GM12864 (cell line): ENCODE measurements at places on chromosomes 16 and 17.

DNA sequence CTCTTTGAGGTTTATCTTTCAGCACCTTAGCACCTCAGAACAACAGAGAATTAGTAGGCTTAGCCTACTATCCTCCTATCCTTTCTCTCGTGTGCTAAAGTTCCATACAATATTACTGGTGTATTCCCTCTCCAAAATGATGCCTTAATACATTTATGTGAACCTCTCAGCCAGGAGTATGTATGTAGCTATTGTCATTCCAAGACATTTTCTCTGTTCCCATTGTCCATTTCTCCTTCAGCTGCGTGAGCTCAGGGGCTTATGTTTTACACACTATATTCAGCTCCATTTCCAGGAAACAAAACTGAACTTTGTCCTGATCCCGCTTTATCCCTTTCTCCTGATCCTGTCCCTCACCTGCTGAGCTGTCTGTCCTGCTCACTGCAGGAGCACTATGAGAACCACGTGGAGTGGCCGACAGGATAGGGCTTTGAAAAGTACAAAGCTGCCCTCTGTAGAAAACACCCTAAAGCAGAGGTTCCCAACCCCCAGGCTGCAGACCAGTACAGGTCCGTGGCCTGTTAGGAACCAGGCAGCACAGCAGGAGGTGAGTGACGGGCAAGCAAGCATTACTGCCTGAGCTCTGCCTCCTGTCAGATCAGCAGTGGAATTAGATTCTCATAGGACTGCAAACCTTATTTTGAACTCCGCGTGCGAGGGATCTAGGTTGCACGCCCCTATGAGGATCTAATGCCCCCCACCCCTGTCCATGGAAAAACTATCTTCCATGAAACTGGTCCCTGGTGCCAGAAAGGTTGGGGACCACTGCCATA is 55.7 kb downstream of the CENPV start:
- DNase-seq: no peak

GRCh38 chr17:60135951-60136666 is 13.7 kb upstream of the CA4 start:
- DNase-seq: no peak

DNA sequence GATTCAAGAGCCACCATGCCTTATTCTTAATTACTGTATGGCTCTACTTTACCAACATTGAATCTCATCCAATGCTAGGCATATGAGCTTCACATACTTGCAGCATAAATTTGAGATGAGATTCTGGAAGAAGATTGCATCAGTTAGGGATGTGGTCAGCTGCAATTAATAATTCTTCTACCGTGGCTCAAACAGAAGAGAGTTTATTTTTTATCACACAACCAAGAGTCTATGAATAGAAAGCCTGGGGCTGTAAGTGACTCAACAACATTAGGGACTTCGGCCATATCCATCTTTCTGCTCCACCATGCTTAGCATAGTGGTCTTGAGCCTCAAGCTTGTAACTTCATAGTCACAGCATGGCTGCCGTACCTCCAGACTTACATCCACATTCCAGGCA is 179.4 kb upstream of the IRX6 start:
- DNase-seq: no peak

DNA sequence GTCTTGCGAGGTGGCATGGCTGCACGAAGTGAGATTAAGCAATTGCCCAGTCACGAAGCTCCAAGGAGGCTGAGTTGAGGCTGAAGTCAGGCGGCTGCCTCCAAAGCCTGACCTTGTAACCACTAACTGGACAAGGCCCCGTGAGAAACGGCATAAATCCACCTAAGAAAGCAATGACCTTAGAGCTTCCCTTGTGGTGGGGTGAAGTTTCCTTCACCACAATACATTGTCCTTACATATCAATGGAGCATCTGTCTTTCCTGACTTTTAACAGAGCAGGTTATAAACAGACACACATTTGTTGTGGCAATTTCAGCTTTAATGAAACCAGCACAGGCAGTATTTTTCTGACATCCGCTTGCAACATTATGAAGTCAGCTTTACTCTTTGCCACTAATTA is 2.5 kb upstream of the MED9 start:
- no peak for DNase-seq

- no peak for DNase-seq
Measured at GRCh38 chr16:65932350-65933072, 434.0 kb upstream of the CDH5 start.

- peak; percentile 92 for DNase-seq
Measured at GRCh38 chr17:80892019-80892855, 99.4 kb upstream of the CHMP6 start.

DNA sequence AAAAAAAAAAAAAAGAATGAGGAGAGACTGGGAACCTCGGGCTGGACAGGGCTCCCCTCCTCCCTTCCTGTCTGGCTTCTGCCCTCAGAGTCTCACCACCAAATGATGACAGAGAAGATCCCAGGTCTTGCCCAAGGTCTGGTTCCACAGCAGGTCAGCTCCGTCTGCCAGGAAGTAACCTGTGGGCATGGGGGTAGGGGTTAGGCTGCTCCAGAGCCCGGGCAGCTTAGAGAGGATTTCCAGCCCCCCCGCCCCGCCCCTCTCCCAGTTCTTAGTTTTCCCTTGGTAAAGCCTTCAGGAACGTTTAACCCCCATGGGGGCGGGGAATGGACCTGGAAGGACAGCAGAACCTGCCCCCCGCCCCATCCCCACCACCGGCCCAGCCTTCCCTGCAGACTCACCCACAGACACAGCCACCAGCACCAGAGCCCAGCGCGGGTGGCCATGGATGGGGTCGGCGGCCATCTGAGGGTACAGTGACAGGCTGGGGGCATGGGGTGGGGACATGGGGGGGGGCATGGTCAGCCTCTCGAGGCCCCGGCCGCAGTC is 700 bp downstream of the TLCD2 start:
- no peak for DNase-seq

GRCh38 chr16:17921357-17921978 is 415.1 kb downstream of the NPIPA8 start:
- DNase-seq: peak; percentile 33

GRCh38 chr16:9308356-9308801 is 216.9 kb downstream of the HAPSTR1 start:
- DNase-seq: no peak

DNA sequence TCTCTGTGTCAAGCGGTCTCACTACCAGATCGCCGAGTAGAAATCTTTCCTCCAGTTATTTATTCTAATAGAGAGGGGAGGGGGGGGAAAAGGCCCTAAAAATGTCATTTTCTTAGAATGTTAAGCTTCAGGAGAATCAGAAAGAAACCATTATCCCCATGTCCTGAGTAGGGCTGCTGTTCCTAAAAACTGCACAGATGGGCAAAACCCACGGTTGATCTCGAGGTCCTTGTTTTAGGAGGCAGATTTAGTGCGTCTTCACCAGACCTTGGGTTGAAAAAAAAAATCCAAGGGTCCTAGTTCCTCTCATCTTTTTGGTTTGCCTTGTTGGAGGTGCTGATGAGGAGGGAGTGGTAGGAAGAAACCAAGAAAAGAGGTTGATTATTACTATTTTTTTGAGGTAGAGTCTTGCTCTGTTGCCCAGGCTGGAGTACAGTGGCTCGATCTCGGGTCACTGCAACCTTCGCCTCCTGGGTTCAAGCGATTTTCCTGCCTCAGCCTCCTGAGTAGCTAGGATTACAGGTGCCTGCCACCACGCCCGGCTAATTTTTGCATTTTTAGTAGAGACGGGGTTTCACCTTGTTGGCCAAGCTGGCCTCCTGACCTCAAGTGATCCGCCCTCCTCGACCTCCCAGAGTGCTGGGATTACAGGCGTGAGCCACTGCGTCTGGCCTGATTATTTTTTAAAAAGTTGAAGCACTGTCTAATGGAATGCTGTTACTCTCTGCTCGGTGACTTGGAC is 1.4 kb downstream of the CBFB start:
- DNase-seq: no peak

GRCh38 chr17:81071761-81072741 is 37.1 kb downstream of the BAIAP2 start:
- no peak for DNase-seq

GRCh38 chr17:79420318-79421243 is 190.3 kb downstream of the RBFOX3 start:
- no peak for DNase-seq

- DNase-seq: no peak
Measured at GRCh38 chr16:22732959-22733358, 81.0 kb upstream of the HS3ST2 start.

- no peak for DNase-seq
Measured at GRCh38 chr16:29925105-29925756, 795 bp downstream of the KCTD13 start.

DNA sequence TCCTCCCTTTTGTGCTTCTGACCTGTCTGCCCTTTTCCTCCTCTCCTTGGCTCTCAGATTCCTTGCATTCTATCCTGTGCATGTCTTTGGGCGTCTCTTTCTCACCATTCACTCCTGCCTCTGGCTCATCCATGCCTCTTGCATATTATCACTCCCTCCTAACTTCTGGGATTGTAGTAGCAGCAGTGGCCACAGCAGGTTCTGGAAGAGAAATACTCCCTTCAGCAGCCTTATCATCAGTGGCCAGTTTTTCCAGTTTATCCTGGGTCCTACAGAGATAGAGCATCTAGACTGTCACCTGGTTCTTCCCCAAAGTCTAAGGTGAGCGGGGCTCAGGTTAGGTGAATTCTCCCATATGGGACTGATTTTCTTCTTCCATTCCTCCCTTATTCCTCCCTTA is 354.0 kb upstream of the CCL2 start:
- no peak for DNase-seq

DNA sequence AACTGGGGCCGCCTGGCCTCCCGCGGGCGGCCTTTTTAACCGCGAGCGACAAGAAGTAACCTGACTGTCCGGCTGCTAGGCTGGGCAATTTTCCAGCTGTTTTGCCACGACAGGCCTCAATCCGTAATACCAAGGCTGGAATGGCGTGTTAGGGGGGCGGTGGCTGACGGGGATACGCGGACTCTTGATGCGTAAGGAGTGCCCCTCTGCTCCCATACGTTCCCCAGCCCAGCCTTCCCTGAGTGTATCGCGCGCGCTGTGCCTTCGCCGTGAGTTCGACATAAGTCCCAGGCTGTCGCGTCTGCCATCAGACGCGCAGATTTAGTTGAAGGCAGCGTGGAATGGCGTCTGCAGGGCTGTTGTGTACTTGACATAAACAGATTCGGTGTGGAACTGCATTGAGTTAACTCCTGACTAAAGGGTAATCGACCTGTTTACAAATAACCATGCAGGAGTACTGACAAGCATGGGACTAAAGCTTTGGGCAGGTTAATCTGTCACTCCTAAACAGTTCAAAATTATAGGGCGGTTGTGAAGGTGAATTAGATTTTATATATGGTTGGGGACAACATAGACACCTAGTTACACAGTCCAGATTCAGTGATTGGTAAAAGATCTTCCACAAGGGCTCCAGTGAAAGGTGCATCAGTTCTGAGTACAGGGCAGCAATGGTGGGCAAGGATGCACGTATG is 16.6 kb upstream of the ERN1 start:
- DNase-seq: no peak

GRCh38 chr16:21701271-21701670 is 37.5 kb downstream of the OTOA start:
- DNase-seq: no peak

GRCh38 chr17:750431-751037 is 1.5 kb downstream of the GEMIN4 start:
- DNase-seq: no peak

DNA sequence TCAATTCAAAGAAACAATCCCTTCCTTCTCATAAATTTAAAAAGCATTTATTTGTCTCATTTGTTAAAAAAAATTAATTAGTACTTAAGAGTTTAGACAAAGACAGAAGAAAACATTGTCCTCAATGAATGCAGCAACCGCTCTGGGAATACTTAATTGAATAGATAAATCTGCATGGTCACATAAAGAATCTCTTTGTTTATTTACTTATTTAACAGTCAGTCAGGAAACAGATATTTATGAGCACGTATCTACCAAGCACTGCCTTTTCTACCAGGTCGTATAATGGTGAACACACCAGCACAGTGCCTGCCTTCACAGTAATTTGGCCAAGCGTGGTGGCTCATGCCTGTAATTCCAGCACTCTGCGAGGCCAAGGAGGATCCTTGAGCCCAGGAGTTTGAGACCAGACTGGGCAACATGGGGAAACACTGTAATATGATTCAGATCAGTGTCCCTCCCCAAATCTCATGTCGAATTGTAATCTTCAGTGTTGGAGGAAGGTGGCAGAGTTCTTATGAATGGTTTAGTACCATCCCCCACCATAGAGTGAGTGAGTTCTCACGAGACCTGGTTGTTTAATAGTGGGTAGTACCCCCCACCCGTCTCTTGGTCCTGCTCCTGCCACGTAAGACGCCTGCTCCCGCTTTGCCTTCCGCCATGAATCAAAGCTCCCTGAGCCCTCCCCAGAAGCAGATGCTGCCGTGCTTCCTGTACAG is 8.1 kb downstream of the WIPI1 start:
- DNase-seq: no peak

GRCh38 chr16:49440156-49441065 is 66.8 kb downstream of the C16orf78 start:
- DNase-seq: peak; percentile 15

- DNase-seq: no peak
Measured at GRCh38 chr17:1488826-1489270, 3.6 kb downstream of the MYO1C start.

DNA sequence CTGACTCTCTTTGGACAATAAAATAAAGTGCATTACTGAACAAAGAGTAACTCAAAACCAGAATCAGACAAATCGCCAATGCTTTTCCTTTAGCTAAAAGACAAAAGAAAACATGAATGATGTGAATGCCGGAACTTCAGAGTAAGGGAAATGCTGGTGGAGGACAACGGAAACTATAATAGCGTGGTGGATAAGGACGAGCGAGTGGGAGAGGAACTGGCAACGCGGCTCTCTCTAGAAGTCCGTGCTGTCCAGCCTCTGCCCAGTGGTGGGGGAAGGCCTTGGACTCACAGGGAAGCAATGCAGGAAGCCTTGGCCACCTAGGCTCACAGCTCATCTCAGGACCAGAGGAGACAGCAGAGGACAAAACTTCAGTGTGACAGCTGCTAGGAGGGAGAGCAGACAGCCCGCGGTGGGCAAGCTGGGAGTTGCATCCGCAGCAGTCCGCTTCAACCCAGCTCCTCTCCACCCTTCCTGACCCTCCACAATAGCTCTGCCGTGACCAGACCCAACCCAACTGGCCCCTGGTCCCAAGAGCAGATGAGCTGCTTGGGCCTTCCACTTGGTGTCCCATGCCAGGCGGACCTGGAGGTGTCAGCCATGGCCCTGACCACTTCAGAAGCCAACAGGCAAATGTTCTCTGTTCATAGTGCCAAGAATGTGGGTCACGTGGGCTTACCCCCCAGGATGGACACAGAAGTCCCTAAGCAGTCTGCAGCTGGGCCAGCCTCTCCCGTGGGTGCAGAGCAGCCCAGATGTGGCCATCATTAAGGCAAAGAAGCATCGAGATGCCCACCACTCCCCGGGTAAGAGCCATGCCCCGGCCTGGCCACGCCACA is 5.3 kb upstream of the FAAP100 start:
- DNase-seq: no peak

- no peak for DNase-seq
Measured at GRCh38 chr17:7582396-7583252, 1.0 kb upstream of the MPDU1 start.

DNA sequence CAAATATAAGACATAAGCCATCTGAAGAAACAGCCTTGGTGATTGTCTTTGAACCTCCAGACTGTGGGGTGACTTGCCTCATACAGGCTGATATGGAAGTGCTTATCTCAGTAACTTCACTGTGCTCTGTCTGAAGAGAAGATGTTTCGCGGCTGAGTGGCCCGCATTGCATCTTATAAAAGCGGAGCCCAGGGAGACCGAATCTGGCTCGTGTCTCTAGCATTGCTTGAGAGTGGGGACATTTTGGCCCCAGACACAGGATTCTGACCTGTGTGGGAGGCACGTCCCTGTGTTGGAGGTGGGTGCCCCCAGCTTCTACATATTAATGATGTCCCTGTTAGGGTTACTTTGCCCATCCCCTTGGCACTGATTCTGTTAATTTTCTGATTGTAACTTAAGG is 66.4 kb downstream of the METRNL start:
- no peak for DNase-seq
